Caki2 (cell line): ENCODE measurements at places on chromosomes 2 and 18.

- DNase-seq: no peak
These were observed 34.7 kb downstream of the CFAP53 start for GRCh38 chr18:50231621-50232020.

DNA sequence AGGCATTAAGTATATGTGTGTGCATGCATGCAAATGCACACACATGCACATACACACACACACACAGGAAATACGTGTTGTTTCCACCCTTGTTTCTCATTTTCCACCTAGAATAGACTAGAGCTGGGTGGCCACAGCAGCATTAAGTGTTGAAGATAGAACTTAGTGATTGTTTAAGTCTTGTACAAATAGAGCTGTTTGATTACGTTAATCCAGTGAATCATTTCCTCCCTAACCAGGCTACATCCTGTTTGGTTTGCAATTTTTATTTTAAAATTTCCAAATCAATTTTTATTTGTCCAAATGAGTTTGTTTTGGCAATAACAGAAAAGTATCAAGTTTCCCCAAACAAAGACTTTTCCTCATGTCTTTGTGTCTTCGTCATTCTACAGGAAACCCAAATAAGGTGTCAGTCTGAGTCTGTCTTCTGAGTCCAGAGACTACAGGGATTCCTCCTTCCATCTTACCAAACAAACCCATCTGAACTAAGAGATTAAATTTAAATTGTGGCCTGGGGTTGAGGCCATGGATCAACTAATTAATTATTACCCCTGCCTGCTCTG lies 74.6 kb upstream of the GALNT5 start:
- DNase-seq: peak; percentile 28

- DNase-seq: no peak
These were observed 55.6 kb upstream of the TEX51 start for GRCh38 chr2:126843081-126843480.

DNA sequence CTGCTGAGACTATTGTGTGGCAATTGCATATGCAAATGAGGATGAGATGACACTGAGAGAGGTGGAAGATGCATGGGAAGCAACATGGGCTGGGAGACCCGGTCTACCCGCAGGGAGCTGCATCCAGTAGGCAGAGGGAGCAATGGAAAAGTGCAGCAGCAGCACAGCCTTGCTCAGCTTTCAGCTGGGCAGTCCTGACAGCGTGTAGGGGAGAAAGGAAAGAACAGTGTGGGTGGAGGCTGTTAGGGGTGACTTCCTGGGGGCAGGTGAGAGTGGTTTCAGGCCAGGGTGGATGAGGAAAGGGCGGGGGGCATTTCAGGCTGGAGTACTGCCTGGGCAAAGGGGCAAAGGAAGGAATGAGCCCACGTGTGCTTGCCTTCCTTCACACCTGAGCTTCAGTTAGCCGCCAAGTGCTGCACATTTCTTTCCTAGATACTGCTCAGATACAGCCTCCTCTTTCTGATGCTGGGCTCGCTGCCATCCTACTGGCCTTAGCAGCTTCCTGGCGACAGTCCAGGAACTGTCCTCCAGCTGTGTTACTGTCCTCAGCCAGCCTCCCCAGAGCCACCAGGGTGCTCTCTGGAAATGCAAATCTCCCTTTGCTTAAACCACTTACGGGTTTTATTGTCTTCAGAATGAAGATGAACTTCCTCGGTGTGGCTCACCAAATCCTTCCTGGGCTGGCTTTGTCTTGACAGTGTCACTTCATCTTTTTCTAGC lies 276.3 kb downstream of the TSN start:
- DNase-seq: no peak

DNA sequence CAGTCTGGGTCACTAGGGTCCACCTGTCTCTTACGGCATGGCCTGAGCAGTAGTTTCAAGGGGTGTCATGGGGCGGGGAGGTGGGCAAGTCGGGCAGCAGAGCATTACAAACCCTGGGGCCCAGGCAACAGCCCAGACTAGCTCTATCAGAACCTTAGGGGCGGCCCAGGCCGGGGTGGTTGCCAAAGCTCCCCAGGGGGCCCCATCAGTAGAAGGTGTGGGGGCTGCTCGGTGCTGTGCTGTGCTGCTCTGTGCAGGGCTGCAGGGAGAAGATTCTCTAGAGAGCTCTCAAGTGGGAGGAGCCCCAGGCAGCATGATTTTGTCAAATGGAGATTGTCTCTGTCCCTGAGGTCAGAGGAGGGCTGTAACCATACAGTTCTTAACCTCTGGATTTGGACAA lies 36.4 kb upstream of the SLC14A1 start:
- no peak for DNase-seq
